Fibroblast of villous mesenchyme (primary cell): ENCODE measurements at places on chromosomes 13 and 19.

GRCh38 chr19:55766466-55766865, 2.5 kb upstream of the RFPL4AL1 start:
- DNase-seq = no peak

DNA sequence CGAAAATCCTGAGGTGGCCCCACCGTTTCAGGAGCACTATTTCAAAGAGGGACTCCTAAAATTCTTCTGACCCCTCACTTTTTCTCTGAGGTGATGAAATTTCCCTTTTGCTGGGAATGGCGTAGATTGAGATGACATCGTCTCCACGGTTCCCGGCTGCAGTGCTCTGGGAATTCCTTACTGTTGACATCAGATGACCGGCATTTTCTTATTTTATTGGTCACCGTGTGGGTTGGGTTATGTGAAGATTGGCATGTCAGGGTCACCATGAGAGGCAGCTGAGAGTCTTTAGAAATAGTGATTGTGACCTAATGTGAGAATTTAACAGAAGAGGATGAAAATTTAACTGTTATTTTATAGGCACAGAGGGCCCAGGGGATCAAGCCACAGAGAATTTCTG, 356.7 kb downstream of the FGF9 start:
- no peak for DNase-seq

DNA sequence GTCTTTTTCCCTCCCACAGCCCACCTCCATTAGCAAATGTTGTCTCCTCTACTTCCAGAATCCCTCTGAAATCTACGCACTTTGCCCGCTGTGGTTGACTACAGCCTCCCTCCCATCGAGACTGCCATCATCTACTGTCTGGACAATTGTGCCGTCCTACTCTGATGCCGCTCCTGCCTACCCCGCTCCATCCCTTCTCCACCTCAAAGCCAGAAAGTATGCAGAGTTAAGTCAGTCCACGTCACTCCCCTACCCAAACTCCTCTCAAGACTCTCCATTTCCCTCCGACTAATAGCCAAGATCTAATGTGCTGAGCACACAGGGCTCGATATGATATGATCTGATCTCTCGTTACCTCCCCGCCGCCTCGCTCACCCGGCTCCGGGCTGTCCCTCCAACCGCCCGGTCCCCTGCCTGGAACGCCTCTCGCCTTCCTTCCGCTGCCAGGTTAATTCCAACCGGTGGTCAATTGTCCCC, 556 bp downstream of the CACTIN start:
- no peak for DNase-seq

DNA sequence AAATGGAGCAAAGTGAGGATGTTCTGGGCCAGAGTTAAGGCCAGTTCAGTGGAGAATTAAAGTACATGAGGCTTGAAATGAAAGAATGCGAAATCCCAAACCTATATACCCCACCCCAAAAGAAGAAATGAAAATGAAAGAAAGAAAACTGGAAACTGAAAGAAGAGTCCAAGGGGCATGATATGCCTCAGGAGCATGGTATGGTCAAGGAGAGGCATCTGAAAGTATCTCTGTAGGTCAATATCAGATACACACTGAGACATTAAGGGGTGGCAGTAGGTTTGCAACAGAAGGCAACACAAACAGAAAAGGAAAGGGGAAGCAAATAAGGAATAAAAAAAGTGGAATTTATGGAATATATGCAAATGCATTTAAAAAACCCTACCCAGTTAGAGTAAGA, 166.5 kb downstream of the COG6 start:
- no peak for DNase-seq

GRCh38 chr13:46738055-46738454, 58.9 kb downstream of the ESD start:
- DNase-seq = peak; percentile 61

GRCh38 chr13:36897054-36897616, 22.9 kb downstream of the SMAD9 start:
- DNase-seq = peak; percentile 16

DNA sequence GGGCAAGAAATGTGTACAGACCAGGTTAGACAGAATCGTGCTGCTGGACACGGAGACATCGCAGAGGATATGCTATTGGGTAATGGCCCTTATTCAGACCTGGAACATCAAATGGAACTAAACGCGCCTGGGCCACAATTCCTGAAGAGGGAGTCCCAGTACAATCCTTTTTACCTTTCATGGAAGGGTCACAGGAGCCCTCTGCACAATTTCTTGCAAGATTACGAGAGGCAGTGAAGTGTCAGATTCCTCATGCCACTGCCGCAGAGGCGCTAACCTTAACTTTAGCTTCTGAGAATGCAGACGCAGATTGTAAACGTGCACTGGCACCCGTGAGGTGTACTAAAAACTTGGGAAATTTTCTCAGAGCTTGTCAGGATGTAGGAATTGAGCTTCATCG, 18.1 kb downstream of the CLEC4M start:
- DNase-seq = no peak

GRCh38 chr19:1941146-1942077, at the start of gene CSNK1G2:
Gene CSNK1G2 (plus strand): TSS chr19:1941172. CDS start chr19:1969773, 28,601 bp downstream.
- no peak for DNase-seq

GRCh38 chr13:94329754-94330551, 149.5 kb downstream of the DCT start:
- peak; percentile 96 for DNase-seq

DNA sequence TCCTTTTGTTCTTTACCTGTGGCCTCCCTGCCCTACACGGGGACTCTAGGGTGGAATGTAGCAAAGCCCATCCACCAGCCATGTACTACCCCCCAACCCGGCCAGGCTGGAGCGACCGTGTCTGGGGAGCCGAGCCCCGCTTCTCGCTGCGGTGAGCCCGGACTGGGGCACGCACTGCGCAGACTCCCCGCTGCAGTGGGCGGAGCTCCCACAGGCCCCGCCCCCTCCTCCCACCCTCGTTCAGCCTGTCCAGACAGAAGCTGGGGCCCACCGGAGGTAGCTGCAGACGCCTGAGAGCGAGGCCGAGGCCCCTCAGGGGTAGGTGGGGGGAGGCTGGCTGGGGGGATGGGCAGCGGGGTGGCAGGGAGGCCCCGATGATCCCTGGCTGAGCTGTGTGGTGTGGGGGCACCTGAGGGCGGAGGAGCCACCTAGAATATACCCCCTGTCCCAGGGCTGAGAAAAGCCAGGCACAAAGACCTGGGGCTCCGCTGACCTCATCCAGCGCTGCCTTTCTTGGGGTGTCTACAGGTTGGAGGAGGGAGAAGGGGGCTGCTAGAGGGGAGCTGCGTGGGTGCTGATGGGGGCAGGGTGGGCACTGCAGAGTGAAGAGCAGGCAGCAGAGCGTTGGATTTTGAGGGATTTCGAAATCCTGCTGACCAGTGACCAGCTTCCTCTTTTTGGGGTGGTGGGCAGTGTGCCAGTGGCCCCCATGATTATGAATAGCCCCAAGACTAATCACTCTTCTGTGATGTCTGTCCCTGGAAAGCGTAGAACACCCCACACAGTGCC, 17.3 kb downstream of the PLD3 start:
- DNase-seq = peak; percentile 73

DNA sequence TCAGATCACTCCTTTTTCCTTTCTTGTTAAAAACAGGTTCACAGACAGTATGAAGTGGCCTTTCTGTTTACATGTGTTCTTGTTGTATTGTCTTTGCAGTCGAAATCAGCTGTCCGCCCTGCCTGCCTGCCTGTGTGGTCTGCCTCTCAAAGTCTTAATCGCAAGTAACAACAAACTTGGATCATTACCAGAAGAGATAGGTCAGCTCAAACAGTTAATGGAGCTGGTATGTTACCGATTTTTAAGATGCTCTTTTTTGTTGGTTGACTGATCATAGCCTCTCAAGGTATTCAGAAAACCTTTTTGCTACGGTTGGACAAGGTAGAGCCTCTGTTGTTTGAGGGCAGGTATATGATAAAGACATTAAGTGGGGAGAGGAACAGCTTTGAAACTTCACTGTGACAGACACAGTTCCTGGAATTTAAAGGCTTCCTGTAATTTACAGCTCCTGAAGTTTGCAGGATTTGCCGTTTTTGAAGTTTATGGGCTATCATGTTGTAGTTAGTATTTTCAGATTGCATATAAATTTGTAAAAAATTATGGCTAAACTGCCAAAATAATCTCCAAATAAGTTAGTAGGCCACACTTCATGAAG, 116.1 kb downstream of the LRCH1 start:
- peak; percentile 38 for DNase-seq

GRCh38 chr19:843180-843835, 2.5 kb downstream of the PRTN3 start:
- no peak for DNase-seq

- no peak for DNase-seq
Measured at GRCh38 chr13:106474912-106475311, 60.5 kb downstream of the EFNB2 start.

GRCh38 chr19:33774751-33775150, 21.9 kb upstream of the KCTD15 start:
- DNase-seq = no peak

- no peak for DNase-seq
Measured at GRCh38 chr13:50810998-50811397, 32.5 kb downstream of the DLEU7 start.

DNA sequence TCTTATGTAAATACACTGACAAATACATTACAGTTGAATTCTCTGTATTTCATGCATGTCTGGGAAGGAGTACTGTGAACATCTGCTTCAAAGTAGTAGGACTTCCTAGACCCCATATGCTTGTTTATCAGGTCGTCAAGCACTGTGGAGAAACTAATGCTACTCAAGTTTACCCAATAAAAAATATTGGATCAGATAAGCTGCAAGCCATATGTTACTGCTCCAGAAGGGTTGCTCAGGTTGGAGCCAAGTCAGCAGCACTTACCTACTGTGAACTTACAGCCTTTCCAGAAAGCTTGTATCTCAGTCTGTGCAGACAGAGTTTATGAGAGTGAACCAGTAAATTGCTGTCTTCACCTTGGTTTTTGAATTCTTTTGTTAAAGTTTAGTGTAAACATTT, 36.2 kb downstream of the SLAIN1 start:
- no peak for DNase-seq

GRCh38 chr13:22740264-22740663, 440.5 kb upstream of the SGCG start:
- DNase-seq = peak; percentile 25

DNA sequence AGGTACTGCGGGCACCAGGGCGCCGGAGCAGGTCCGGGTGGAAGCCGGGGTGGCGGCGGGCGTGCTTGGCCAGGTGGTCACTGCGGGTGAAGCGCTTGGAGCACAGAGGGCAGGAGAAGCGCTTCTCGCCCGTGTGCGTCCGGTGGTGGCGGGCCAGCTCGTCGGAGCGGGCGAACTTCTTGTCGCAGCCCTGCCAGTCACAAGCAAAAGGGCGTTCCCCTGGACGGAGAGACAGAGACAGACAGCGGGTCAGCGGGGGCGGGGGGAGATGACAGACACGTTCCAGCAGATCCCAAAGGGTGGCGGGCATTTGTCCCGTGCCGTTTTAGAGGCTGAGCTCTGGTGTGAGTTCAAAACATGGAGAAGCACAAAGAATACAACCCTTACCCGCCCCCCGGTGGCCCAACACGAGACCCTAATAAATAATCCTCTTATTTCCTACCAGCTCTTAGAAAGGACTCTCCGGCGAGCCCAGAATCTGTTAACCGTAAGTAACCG, 6.3 kb upstream of the REXO1 start:
- no peak for DNase-seq

DNA sequence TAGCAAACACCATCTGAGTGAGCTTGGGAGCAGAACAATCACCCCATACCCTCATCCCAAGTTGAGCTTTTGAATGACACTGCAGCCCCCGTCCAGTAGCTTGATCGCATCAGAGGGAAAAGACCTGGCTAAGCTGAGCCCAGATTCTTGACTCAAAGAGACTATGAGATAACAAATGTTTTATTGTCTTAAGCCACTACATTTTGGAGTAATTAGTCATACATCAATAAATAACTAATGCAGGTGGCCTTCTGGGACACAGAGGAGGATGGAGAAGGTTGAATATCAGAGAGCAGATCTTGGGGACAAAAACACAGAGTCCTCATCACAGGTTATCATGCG, 24.6 kb upstream of the IGSF23 start:
- DNase-seq = no peak

GRCh38 chr19:18699403-18700054, 16.0 kb downstream of the CRTC1 start:
- DNase-seq = no peak
